ENCODE measurements at places on chromosomes 2 and 18. TPM values are rescaled to one million over a fixed set of nuclear protein-coding genes. Genes with fewer than 3 reads are reported as not detected.

C2orf72 gene
- 2.1 TPM for total RNA-seq

EFHD1 gene
- 1.3 TPM for total RNA-seq

TNFAIP6 gene
- 572 TPM for total RNA-seq

IER3IP1 gene
- 28.1 TPM for total RNA-seq

SAG gene
- not detected for total RNA-seq

TCF23 gene
- under 0.01 TPM for total RNA-seq

TM4SF20 gene
- total RNA-seq = not detected

All from articular chondrocyte of knee joint (primary cell).